ENCODE measurements at places on chromosomes 7 and 10. TPM values are rescaled to one million over a fixed set of nuclear protein-coding genes. Genes with fewer than 3 reads are reported as not detected.

GRCh38 chr7:30079880-30080279, 51.7 kb downstream of the PLEKHA8 start:
- H3K27me3 ChIP-seq: no peaks in the 10 kb centered on the region
- H3K4me1 ChIP-seq: no peaks in the 10 kb centered on the region
- no peak for DNase-seq
- H3K36me3 ChIP-seq: peaks cover 23% of the 10 kb centered on the region
- H3K27ac ChIP-seq: no peak overlapping the region
- no peak overlapping the region for H3K4me3 ChIP-seq

GRCh38 chr10:82278401-82279182, 403.6 kb downstream of the NRG3 start:
- H3K36me3 ChIP-seq: no peaks in the 10 kb centered on the region
- no peaks in the 10 kb centered on the region for H3K27me3 ChIP-seq
- H3K4me3 ChIP-seq: no peak overlapping the region
- DNase-seq: no peak

DNA sequence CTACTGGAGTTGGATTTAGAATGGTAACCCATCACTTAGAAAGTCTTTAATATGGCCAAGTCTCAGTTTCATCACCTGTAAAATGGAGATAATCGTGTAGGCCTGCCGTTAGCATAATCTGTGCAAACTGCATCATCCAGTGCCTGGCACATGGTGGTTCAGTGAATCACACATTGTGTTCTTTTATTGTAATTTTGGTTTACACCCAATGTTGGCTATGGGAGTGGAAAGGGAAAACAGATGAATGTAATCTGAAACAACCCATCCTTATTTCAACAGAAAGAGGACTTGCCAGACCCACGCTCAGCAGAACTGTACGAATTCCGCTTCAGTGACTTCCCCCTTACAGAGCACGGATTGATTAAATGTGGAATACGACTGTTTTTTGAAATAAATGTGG, 27.5 kb downstream of the PDE6C start:
- DNase-seq: no peak
- no peak overlapping the region for H3K27ac ChIP-seq
- no peak overlapping the region for H3K4me3 ChIP-seq
- H3K36me3 ChIP-seq: no peaks in the 10 kb centered on the region
- H3K27me3 ChIP-seq: no peaks in the 10 kb centered on the region

DNA sequence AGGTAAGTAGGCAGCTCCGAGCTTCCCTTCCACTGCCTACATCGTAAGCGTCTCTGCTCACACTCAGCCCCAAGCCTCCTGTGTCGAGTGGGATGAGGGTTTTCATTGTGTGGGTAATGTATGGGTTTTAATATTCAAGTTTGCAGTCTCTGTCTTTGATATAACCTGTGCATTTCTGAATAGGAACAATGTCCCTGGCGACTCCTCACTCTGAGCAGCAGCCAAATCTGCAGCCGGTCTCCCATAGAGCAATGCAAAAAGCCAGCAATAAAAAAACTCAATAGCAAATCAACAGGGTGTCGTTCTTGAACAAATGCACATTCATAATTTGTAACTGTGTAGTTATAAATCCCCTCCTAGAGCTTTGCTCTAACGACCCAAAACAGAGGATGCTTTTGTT, 33.4 kb downstream of the PPP1R17 start:
- H3K27ac ChIP-seq: no peak overlapping the region
- DNase-seq: no peak
- H3K4me3 ChIP-seq: no peak overlapping the region
- no peaks in the 10 kb centered on the region for H3K27me3 ChIP-seq
- no peaks in the 10 kb centered on the region for H3K4me1 ChIP-seq

Gene SVOPL
- total RNA-seq: not detected

- peaks cover 3% of the 10 kb centered on the region for H3K4me1 ChIP-seq
- no peak overlapping the region for H3K4me3 ChIP-seq
- peak overlapping the region; percentile 69 for H3K27ac ChIP-seq
- DNase-seq: peak; percentile 80
Observed at GRCh38 chr10:59561477-59562121, 148.1 kb downstream of the SLC16A9 start.

GRCh38 chr7:89607792-89608191, 546.5 kb upstream of the STEAP1 start:
- no peak overlapping the region for H3K4me3 ChIP-seq
- DNase-seq: no peak
- no peaks in the 10 kb centered on the region for H3K27me3 ChIP-seq
- H3K4me1 ChIP-seq: no peaks in the 10 kb centered on the region
- no peaks in the 10 kb centered on the region for H3K36me3 ChIP-seq

DNA sequence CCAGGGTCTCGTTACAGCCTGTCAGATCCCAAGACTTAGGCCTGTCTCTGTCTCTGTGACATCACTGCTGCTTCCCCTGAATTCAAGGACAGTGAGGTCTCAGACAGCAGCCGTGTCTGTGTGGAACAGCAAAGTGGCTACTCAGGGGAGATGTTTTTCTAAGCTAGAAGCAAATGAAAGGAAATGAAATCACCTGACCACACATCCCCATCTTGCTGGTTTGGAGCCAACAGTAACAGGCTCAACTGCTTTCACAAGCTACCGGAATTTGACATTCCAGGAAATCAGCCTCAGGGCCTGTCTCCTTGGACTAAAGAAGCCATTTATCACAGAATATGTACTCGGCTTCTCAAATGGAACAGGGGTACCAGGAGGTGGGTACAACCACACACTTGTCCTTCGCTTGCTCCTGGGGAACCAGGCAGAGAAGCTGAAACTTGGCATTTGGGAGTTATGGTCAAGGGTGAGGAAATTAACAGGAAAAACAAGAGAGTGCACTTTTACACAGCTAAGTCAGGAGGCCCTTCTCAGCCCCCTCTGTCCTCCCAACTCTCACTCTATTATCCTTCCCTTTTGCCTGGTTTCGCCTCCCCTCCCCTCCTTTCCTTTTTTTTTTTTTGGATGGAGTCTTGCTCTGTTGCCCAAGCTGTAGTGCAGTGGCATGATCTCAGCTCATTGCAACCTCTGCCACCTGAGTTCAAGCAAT, 73.2 kb downstream of the SPDYE5 start:
- H3K36me3 ChIP-seq: peaks cover 64% of the 10 kb centered on the region
- H3K27ac ChIP-seq: peak overlapping the region; percentile 82
- no peak overlapping the region for H3K4me3 ChIP-seq

- no peak for DNase-seq
- no peaks in the 10 kb centered on the region for H3K27me3 ChIP-seq
- no peak overlapping the region for H3K27ac ChIP-seq
Observed at GRCh38 chr7:112079673-112080072, 126.5 kb downstream of the DOCK4 start.

DNA sequence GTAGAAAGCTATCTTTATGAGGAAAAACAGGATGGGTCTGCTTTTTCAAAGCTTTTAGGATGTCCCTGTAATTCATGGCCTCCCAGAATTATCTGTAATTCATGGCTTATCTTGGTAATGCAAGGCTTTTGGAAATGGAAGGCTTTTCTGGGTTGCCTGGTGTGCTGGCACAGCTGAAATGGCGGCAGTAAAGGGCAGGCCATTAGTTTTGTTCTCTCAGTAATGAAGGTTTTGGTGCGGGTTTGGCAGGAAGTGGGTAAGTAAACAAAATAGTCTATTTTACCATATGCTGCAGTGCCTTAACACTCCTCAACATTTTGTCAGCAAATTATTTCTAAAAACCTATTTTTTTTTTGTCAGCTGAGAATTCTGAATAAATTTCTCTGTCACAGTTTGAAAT, 69.3 kb downstream of the LRGUK start:
- DNase-seq: no peak
- H3K27ac ChIP-seq: no peak overlapping the region
- no peak overlapping the region for H3K4me3 ChIP-seq
- H3K4me1 ChIP-seq: no peaks in the 10 kb centered on the region
- no peaks in the 10 kb centered on the region for H3K36me3 ChIP-seq
- no peaks in the 10 kb centered on the region for H3K27me3 ChIP-seq

Gene CCL24
- 0.13 TPM for total RNA-seq

Gene HOGA1
- total RNA-seq: 0.89 TPM

DNA sequence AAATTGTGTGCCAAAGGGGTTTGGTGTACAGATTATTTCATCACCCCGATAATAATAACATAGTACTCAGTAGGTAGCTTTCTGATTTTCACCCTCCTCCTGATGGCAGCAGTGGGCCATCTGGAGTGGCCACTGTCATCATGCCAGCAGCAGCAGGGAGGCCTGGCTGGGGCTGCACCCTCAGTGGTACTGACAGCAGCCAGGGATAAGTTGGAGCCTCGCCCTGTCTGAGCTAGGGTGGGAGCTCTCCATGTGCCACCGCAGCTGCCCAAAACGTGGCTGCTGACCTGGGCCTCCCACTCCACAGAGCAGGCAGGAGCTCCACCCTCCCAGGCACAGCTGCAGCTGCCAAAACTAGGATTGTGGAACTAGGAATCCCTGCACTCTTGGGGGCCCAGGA, 700.8 kb upstream of the KCND2 start:
- no peaks in the 10 kb centered on the region for H3K27me3 ChIP-seq
- H3K4me1 ChIP-seq: no peaks in the 10 kb centered on the region
- no peaks in the 10 kb centered on the region for H3K36me3 ChIP-seq
- DNase-seq: no peak
- no peak overlapping the region for H3K27ac ChIP-seq
